ENCODE measurements at places on chromosomes 11 and 22.

- DNase-seq, result no peak
Observed at GRCh38 chr11:41419901-41420300, 39.6 kb downstream of the LRRC4C start.

DNA sequence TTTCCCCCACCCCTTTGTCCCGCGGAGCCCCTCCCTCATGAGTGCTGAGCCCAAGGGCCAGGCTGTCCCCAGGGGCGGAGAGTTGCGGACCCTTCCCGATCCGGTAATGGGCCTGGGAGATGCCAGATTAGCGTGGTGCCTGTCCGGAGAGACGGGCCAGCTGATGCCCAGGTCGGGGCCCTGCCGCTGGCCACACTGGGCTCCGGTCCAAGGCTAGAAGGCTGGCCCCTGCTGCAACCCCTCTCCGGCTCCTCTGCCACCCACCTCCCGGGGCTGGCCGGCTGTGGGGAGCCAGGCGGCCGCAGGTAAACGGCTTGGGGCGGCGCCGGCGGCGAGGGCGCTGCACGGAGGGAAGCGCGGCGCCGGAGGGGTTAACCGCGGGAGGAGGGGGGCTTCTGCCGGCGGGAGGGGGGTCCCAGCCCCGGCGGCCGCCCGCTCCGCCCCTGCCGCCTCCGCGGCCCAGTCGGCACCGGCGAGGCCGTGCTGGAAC, at the start of gene KCNK4:
TSS of gene KCNK4 (plus strand) at position 41 of the 490 bp plus-strand sequence. CDS start 1,717 bp downstream, outside the sequence.
- DNase-seq, result no peak

DNA sequence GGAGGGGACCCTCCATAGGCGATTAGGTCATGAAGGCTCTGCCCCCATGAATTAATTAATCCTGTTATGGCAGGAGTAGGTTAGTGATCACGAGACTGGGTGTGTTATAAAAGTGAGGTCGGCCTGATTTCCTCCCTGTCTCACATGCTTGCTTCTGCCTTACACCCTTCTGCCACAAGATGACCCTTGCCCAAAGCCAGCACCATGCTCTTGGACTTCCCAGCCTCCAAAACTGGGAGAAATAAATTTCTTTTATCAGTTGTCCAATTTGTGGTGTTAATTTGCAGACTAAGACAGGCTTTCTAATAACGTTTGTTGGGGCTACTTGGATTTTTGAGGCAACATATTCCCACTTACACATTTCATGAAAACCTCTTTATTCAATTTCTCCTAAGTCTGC, 23.4 kb upstream of the ALDH3B2 start:
- no peak for DNase-seq

DNA sequence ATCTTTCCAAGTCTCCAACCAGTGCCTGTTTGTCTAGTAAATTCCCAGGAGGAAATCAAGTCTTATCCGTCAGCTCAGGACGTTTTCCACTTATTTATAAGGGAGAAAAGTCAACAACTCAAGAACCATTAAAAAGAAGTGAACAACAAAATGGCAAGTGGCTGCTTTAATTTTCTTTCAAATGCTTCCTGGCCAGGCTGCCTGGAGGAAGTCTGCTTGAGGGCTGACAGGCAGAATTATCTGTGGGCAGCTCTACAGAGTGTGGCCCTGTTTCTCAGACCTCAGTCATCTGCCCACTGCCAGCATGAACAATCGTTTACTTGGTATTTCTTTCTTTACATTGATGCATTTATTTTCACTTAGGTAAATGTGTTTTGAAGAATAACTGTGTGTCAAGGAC, 281.9 kb upstream of the ISX start:
- no peak for DNase-seq
